NCI-H1930 (cell line): ENCODE measurements at places on chromosomes 5 and 9.

DNA sequence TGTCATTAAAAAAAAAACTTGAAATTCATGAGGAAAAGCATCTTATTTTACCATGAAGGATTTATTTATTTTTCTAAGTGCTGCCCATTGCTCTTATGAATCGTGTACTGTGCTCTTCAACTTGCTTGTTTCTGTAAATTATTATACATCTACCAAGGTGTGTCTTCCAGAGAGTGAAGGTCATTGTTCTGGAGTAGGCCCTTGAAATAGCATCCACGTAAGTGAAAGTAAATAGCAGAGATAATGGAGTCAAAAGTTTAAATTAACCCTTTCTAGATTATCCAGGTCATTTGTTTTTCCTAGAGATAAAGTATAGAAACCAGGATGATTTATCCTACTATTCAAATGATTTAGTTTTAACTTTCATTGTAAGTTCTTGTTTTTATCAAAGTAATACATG is 473.1 kb downstream of the DIRAS2 start:
- DNase-seq: no peak

- no peak for DNase-seq
Measured at GRCh38 chr5:147427521-147428401, 82.1 kb downstream of the DPYSL3 start.

DNA sequence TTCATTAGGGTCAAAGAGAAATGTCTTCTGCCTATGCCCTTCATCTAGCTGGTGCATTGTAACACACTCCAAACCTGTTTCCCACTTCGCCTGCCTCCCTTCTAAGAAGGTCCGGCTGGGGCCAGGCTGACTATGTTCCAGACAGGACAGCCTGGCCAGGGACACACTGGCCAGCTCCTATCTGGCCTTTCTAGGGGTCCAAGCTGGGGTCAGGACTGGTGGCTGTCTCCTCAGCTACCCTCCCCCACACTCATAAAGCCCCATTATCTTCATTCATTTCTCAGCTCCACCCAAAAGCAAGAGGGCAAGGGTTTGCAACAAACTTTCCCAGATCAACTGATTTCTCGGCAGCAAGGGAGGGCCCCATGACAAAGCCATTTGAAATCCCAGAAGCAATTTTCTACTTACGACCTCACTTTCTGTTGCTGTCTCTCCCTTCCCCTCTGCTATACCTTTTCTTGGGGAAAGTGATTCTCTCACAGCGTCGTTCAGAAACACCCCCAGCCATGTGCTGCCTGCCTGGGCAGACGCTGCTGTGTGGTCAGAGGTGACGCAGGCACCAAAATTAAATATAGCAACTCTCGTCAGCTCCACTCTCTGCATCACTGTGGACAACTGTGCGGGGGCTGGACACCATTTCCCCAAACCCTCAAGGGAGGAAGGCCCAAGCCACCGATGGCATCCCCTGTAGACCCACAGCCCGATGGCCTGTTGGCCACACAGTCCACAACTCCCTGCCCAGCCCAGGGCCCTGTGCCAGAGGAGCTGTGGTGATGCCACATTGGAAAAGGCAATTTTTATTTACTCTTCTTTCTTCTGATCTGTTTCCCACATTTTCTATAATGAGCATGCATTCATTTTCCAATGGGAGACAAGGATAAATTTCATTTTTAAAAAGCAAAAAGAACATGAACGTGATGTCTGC is 6.1 kb downstream of the IL13 start:
- DNase-seq: no peak

DNA sequence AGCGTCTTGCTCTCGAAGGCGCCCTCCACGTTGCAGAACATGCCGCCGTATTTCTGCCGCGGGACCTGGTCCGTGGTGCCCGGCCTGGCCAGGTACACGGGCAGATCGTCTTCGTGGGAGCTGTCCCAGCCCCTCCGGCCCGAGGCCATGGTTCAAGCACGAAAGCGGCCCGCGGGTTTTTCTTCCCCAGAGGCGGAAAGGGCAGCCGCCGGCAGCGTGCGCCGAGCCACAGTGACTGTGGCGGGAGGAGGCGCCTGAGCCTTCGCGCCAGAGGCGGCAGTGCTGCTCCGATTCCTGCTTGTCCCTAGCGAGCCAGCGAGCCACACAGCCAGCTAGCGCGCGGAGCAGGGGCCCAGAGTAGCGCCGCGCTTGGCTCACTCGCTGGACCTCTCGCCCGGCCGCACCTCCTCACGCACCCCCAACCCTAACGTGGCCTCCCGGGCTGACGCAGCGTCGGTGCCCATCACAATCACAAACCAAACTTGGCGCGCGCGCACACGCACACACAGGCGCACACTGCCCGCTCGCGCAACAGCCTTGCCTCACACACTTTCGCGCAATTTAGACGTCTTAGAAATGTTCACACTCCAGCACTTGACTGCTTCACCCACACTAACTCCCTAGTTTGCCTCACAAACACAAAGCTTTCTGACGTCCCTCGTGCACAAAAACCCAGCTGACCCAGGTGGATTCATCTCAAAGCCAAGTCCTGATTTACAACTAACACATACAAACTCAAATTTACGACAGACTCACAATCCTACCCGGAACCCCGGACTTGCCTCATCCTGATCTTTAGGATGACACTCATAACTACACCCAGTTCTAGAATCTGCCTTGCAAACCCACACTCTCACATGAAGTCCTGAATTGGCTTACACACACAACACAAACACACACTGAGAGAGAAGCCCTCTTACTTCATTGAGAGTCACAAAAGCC is at the start of gene DPYSL3:
Gene DPYSL3 (minus strand): TSS at position 359 of the 942 bp plus-strand sequence. CDS start 210 bp downstream, at position 149.
- peak; percentile 24 for DNase-seq

DNA sequence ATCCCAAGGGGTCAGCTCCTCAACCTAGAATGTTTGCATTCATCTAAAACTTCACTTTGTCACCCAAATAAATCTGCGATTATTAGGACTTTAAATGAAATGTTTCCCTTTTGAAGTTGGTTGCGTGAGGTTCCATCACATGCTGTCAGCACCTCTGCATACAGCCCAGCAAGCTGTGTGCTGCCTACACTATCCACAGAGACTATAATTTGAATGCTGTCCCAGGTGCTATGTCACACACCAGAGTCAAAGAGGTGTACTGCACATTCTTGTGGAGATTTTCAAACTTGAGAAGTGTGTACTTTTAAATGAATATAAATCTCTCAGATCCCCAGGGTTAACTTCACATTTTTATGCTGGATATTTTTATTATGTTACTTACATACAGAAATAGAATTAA is 19.3 kb upstream of the CKS2 start:
- no peak for DNase-seq

DNA sequence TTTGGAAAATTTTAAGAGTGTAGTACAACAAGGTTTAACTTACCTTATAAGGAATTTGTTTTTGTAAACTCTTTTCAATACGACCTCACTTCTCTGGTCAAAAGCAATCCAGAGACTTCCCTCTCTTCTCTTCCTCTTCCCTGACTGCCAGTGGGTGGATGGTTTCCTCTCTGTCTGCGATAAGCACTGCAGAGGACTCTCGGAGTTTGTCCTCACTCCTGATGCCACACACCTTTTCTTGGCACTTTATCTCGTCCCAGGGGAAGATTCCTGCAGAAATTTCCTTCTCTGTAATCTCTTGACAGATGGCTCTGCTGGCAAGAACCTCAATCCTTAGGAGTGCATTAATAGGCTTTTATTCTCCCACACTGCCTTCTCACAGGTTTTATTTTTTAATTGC is 641.6 kb downstream of the NR2F1-AS1 start:
- DNase-seq: no peak

DNA sequence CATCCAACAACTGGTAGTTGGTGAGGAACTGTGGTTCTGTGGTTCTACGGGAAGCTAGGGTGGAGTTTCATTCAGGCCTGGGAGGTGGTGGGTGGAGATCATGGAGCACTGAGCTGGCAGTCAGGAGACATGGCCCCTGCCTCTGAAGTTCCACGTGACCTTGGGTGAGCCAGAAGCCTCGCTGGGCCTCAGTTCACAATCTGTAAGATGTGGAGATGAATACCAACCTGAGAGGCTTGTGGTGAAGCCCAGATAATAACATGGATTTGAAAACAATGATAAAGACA is 177.9 kb downstream of the MACROH2A1 start:
- DNase-seq: no peak

- peak; percentile 86 for DNase-seq
Measured at GRCh38 chr5:43484106-43484849, 613 bp upstream of the TMEM267 start.

DNA sequence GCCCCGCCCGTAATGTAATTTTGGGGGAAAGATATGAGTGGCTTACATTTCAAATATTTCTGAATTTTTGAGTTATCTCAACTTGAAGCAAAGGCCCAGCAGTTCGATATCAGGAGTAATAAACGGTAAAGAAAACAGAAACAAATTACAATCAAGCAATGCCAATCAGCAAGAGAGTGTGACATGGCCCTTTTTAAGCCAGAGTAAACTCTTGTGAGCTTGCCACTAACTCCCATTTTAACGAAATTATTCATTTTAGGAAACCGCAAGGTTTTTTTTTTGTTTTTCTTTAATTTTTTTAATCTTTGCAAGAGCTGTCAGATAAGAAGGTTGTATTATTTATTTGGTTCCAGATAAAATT is 17.6 kb upstream of the CDK7 start:
- DNase-seq: no peak

- DNase-seq: peak; percentile 65
Measured at GRCh38 chr5:41843456-41844370, 26.5 kb downstream of the OXCT1 start.

GRCh38 chr5:67053229-67053628 is 143.4 kb downstream of the CD180 start:
- DNase-seq: no peak

DNA sequence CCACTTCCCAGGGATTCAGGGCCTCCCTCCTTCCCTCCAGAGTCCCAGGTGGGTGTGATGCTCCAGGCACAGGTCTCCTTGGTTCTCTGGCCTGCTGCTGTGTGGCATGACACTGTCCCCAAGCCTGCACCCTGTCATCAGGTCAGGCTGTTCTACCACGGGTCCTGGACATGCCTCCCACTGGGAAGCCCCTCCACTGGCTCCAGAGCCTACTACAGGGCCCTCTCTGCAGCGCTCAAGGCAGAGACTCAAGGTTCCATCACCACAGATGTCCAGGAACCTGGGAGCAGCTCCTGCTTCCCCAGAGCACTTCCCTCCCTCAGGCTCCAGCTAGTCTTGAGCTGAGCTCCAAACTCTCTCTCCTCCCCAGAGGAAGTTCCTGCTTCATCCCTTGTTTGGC is 237.3 kb downstream of the PBX3 start:
- no peak for DNase-seq

DNA sequence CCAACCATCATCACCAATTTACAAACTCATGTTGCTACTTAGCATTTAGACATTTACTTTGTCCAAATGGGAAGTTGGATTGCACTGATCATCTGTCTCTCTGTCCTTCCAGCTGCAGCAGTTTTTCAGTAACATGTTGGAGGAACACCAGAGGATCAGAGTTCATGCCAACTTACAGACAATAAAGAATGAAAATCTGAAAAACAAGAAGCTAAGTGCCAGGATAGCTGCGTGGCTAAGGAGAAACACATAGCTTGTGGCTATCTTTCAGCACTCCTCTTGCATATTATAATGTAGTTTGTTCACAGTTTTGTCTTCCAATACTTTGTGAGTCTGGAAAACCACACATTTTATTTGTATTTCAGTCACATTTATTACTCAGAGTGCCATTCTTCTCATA is 6.4 kb upstream of the ARL14EPL start:
- no peak for DNase-seq

DNA sequence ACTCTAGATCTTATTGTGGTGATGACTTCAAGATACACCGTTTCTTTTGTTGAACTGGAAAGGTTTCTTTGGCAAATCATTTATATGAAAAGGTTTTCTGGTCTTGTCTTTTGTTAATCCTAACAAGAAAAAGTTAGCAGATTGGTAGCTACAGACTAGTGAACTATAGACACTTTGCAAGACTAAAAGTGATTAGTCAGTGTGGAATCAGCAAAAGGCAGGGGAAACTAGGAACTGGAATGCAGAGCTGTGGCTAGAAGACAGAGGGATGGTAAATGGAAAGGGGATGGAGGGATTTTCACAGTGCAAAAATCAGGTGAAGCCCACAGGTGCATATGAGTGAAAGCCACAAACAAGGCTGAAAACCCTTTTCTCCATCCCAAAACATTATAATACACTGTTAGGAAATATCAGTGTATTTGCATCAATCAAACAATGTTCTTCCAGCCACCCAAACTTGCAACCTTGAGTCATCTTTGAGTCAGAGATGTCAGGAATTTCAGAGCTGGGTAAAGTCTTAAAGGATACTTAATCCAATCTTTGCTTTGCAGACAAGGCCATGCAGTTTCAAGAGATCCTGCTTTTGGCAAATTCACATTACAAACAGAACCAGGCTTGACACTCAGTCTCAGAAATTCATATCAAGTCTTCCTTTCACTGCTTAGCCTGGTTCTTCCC is 52.7 kb downstream of the PLK2 start:
- DNase-seq: no peak

DNA sequence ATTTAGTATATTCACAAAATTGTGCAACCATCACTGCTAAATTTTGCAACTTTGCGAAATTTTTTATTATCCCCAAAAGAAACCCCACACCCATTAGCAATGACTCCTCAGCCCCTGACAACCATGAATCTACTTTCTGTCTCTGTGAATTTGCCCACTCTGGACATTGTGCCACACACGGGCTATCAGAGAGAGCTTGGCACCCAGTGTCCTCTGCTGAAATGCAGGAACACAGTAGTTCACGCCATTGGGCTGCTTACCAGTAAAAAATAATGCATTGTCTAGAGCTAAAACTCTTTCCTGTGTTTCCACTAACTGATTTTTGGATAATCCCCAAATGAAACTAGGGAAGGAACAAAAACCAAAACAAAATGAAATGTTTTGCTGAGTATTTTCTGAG is 60.0 kb downstream of the HRH2 start:
- no peak for DNase-seq

- DNase-seq: no peak
Measured at GRCh38 chr5:27129926-27130325, 91.5 kb upstream of the CDH9 start.

DNA sequence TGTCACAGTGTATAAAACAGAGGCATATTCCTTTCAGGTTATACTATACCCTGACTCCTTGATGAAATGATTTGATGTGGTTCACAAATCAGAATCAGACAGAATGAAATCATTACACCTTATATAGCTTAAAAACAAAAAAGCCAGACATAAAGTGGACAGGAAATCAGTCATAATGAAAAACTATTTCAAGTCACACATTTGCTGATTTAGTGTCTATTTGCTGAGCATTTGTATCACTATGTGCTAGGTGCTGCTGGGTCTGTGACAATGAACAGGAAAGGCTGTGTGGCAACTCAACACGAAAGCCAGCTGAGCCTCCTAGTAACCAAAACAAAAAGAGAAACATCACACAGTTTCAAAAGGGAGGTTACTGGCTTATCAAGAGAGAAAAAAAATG is 194.0 kb downstream of the EFNA5 start:
- DNase-seq: no peak

DNA sequence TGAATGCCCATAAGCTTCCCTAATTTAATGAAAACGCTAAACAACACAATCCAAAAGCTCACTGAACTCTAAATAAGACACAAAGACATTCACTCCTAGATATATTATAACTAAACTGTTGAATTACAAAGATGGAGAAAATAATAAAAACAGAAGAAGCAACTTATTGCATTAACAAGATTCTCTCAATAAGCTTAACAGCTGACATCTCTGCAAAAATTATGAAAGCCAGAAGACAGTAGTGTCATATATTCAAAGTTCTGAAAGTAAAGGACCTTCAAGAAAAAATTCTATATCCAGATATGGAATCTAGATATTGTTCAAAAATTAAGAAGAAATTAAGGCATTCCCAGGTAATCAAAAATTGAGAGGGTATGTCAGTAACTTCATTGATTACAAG is 957.8 kb upstream of the TYRP1 start:
- DNase-seq: no peak
